G401 (cell line): ENCODE measurements at places on chromosomes 4 and X.

- no peak for DNase-seq
Observed at GRCh38 chr4:20251031-20251795, 492 bp upstream of the SLIT2 start.

- no peak for DNase-seq
Observed at GRCh38 chrX:144849141-144849540, 398.2 kb upstream of the SPANXN1 start.

DNA sequence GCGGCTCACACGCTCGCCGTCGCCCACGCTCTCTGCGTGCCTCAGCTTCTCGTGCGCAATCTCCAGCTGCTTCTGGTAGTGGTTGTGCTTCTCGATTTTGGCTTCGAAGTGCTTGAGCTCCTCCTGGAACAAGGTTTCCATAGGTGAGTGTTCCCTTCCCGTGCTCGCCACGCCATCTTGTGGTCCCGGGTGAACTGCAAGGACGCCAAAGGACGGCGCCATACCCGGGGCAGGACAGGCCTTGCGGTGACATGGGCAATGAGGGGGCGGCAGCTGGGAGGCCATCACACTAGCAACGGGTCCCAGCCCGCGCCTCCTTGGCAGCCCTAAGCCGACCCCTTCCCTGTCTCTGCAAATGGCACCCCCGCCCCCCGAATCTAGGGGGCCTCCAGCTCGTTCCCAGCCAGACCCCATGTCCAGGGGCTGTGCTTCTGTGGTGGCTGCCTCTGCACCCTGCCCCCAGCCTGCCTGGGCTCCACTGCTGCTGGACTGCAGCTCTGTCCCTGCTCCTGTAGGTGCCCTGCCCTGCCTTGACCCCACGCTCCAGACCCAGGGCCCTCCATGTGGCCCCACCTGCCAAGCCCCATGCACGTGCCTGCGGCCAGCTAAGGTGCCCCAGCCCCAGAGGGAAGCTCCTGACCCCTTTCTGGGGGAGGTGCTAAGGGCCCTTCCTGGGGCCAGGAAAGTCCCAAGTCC is 17.3 kb downstream of the LRPAP1 start:
- DNase-seq, result no peak

DNA sequence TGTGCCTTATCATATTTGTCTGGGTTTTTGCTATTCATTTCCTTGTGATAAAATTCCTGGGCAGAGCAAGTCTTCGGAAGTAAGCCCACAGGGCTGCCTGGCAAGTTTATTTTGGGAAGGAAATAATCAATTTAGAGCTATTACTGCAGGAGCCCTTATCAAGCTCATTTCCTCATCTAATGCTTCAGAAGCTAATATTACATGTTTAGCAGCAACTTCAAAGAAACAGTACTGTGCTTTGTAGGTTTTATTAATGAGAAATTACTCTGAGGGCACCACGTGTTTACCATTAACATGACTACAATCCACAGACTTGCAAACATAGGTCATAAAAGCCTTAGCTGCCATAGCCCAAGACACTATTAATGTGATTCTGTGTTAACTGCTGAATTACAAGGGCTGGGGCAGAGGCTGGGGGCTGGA is 540.0 kb downstream of the SPRY1 start:
- no peak for DNase-seq

- no peak for DNase-seq
Observed at GRCh38 chr4:82467471-82467870, 37.1 kb downstream of the ENOPH1 start.

- no peak for DNase-seq
Observed at GRCh38 chr4:144740316-144740715, 94.4 kb downstream of the HHIP start.
